ENCODE measurements at places on chromosomes 2 and 18.

DNA sequence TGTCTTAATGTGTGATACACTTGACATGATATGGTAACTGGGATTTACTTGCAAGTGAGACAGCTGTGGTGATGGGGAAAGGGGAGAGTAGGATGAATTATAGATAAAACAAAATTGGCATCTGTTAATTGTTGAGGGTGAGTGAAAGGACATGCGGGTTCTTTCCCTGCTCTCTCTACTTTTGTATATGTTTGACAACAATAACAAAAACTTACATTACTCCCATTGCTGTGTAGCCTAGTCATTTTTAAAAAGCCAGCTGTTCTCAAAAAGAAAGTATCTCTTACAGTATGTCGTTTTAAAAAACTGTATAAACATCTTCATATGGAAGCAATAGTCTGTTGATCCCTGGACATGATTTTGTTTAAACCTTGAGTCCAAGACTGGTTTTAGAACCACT is 117.6 kb downstream of the MYO1B start:
- DNase-seq, result no peak

GRCh38 chr18:34978533-34978893 is 62.7 kb upstream of the MAPRE2 start:
- peak; percentile 9 for DNase-seq

- DNase-seq, result no peak
These were observed 9.5 kb downstream of the KCNG2 start for GRCh38 chr18:79806976-79807841.

- no peak for DNase-seq
These were observed 34.7 kb downstream of the ST3GAL5 start for GRCh38 chr2:85854166-85854509.

DNA sequence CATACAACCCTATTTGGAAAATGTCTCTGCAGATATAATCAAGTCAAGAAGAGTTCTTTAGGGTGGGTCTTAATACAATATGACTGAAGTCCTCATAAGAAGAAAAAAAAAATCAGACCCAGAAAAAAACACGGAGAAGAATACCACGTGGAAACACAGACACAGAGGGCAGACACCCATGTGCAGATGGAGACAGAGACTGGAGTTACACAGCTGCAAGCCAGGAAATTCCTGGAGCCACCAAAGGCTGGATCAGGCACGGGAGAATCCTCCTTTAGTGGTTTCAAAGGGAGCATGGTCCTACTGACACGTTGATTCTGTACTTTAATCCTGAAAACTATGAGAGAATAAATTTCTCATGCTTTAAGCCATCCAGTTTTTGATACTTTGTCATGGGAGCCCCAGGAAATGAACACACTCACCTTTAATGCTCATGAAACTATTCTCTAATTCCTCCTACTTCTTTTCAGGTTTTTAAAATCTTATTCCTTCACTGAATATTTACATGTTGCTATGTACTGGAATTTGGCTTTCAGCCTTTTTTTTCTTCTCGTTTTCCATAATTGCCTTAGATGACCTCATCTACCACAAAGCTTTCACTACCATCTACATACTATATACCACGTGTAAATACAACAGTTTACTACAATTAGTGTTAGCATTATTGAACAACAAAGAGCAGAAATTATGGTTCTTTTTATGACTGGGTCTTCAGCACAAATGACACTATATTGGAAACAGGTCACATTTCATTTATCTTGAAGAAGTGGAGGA is 529.1 kb downstream of the IRS1 start:
- no peak for DNase-seq

- peak; percentile 59 for DNase-seq
These were observed 157.2 kb upstream of the ZC3H15 start for GRCh38 chr2:186328838-186329237.

GRCh38 chr18:62763101-62763521 is 47.8 kb downstream of the PHLPP1 start:
- DNase-seq, result no peak

DNA sequence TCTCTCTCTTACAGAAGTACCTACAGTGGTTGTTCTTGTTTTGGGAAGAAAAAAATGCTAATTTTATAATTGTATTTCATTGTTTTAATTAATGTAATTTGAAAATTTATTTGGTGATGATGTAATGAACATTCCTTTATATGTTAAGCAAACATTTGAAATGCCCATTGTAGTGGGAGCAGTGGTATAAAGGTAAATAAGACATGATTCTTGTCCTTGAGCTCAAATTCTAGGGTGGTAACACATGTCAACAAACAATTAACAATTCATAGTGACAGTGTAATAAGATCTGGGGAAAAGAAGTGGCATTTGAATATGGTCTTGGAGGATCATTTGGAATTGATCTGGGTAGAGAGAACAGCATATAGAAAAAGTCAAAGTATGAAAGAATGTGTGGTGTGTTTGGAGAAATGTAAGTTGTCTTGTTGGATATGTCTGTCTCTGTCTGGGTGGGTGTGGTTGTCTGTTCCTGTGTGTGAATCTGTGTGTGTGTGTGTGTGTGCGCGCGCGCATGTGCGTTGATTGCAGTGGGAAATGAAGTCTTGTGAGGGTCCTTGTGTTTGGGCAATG is 5.8 kb downstream of the PTPN4 start:
- DNase-seq, result no peak

GRCh38 chr2:15804246-15804619 is 136.1 kb upstream of the MYCN start:
- no peak for DNase-seq

All from umbilical cord (tissue), 2 donors.